ENCODE measurements at places on chromosomes 13 and 19.

DNA sequence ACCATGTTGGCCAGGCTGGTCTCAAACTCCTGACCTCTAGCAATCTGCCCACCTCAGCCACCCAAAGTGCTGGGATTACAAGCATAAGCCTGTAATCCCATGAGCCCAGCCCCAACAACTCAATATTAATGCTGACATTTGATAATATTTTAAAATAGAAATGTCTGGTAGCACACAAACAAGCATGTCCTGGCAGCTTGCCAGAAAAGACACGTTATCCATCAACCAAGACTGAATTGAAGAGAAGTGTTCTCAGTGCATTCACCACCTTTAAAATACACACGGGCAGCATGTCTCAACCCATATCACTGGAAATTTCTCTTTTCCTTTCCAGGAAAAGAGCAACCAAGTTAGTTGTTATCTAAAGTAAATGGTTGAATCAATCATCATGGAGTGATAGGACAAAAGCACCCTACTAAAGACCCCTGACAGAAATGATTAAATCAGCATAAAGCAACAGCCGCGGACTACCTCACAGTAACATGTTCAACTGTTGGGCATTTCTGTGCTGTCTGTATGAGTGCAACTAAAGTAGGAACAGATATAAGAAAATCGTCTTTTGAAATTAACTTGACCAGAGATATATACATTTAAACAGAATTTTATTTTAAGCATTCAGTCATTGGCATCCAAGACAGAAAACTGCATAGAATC is 25.0 kb downstream of the LHFPL6 start:
- DNase-seq: no peak

DNA sequence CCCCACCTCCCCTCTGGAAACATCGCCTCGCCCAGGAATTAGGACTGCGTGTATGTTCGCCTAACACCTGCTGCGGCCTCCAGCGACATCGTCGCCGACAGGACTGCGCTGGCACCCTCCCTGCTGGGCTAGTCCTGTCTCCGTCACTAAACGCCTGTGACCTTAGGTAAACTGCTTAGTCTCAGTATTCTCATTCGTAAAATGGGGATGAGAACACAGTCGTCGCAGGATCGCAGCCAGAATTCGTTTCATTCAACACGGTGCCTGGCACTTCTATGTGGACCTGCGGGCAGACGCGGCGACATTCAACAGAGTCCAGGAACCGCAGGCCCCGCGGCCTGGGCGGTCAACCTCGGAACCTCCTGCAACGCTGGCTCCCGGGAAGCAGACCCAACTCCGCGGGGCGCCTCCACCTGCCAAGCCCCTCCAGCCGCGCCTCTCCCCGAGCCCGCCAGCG is 485 bp downstream of the CRYL1 start:
- DNase-seq: no peak

GRCh38 chr19:11387162-11388034 is 3.3 kb upstream of the EPOR start:
- DNase-seq: no peak

DNA sequence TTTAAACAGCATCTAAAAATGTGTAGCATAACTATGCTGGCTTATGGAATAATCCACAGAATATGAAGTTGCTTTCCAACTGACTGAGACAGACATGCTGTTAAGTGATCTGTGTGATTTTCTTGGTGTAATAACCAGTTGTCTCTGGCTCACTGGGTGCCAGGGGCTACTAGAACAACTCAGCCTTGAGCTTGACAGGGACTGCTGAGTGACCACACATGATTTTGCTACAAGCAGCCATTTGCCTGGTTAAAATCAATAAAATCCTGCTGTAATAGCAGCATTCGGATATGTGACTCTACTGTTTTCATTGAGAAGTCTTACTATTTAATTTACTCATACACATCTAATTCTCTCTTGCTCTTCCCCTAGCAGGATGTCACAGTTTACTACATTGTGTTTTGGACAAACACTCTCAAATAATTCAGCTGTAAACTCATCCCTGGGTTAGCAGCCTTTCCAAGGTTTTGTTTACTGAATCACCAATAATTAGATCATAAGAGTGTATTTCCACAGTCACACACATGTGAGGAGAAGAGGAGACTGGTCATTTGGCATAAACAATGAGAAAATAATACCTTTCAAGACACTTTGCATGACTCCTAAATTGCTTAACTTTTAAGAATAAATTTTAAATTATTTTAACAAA is 426.2 kb downstream of the PCDH9 start:
- no peak for DNase-seq

DNA sequence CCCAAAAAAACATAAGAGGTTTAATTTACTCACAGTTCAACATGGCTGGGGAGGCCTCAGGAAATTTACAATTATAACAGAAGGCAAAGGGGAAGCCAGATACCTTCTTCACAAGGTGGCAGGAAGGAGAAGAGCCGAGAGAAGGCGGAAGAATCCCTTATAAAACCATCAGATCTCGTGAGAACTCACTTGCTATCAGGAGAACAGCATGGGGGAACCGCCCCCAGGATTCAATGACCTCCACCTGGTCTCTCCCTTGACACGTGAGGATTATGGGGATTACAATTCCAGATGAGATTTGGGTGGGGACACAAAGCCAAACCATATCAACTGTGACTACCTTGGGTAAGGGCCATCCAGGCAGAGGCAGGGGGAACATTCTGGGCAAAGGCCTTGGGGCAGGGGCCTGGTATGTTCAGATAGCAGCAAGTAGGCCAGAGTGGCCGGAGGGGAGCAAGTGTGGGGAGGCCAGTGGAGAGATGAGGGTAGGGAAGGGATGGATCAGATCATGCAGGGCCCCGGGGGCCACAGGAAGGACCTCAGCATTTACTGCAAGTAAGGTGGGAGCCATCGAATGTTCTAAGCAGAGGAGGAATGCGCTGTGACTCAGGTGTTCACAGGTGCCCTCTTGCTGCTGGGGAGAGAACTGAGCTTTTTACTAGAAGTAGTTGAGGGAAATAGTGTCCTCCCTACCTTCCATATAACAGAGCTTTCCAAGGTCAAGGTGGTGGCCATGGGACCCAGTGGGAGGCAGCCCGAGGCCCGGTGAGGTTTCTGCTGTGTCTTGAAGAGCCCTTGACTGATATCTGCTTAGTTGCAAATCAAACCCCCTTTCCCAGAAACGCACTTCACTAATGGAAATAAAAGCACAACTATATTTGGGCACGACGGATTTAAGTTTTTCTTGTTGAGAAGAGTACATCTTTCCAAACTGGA is 18.0 kb downstream of the RAB3D start:
- DNase-seq: no peak

- DNase-seq: no peak
Observed at GRCh38 chr13:25345576-25345975, 26.2 kb upstream of the ATP8A2 start.

- no peak for DNase-seq
Observed at GRCh38 chr13:26695360-26695705, 65.3 kb downstream of the GPR12 start.

GRCh38 chr13:51035978-51036377 is 75.1 kb downstream of the C13orf42 start:
- no peak for DNase-seq
